Hematopoietic multipotent progenitor cell (in vitro differentiated cells): ENCODE measurements at places on chromosomes 7 and 10.

- no peak for DNase-seq
Observed at GRCh38 chr7:4819560-4820404, 42.0 kb downstream of the PAPOLB start.

DNA sequence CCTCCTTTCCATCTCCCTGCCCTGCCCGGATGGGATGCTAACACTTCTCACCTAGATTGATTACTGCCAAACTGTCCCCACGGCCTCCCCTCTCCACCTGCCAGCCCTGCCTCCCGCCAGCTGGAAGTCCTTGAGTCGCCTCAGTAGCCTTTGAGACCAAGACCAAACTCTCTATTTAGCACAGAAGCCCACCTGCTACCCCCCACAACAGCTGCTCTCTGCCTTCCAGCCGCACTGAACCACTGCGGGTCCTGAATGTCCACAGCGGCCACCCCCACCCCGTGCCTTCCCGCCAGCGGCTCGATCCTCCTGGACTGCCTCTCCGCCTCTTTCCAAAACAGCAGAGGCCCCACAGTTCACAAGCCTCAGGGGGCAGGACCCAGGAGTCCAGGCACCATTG lies 39.0 kb downstream of the FKBP6 start:
- no peak for DNase-seq

GRCh38 chr7:95395755-95396135 lies 430 bp downstream of the PON3 start:
- DNase-seq, result no peak

DNA sequence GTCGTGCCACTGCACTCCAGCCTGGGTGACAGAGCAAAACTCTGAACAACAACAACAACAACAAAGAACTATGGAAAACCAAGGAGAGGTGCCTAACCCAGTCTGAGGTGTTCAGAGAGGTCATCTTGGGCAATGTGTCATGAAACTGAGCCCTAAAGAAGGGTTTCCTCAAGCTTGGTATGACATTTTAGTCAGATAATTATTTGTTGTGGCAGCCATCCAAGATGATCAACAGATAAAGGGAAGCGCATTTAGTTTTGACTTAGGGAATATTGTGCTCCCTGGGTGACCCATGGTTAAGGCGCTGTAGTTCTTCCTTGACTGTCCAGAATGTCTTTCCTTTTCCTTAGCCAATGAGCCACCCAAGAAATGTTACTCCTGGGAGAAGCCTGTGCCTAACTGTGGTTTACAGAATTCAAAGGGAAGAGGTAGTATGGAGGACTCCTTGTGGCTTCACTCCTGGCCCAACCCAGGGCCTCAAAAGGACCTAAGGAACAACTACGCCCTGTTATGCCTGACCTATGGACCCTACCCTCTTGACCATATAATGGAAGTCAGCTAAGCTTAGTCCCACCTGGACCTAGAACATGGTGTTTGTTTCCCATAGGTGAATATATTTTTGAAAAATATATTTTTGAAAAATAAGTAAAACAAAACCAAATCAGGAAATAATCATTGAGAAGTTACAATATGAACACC lies 42.4 kb downstream of the TPST1 start:
- no peak for DNase-seq

- no peak for DNase-seq
Observed at GRCh38 chr7:57198801-57199200, 66.6 kb upstream of the ZNF479 start.

DNA sequence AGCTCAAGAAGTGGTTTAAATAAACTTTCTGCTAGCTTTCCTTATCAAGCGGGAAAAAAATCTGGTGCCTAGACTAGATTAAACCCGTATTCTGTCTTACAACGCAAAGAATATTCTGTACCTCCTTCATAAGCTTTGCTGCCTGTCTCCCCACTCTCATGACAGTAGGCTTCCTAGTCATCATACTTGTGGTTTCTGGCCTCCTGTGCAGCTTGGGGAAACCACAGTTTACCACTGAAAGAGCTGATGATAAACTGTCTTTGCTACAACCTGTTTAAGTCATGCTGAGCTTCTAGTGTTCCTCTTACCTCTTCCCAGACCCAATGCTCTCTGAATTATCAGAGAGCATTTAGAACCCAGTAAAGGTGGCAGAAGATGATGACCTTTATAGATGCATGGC lies 55.0 kb downstream of the PODXL start:
- DNase-seq, result peak; percentile 17

DNA sequence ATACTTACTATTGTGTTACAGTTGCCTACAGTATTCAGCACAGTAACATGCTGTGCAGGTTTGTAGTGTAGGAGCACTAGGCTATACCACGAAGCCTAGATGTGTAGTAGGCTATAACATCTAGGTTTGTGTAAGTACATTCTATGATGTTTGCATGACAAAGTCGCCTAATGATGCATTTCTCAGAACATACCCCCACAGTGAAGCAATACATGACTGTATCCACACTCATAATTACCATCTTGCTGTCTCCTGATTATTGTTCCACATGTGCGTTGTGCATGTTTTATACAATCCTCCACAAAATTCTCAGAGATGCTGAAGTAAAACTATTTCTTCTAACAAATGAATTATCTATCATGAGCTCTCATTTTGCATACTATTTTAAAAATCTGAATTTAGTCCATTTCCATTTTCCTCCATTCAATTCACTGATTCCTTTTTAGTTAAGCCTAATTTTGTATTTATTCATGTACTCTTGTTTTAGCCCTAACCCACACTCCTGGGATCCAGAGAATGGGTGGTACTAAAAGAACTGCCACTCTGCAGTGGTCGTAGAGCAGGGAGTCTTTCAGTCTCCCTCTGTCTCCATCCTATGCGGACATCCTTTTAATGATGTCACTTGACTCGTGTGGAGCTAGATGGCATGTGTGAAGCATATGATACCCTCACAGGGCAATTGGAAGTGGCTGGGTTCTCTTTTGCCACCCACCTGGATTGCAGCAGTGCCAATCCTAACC lies 67.6 kb upstream of the CAV2 start:
- DNase-seq, result no peak

- DNase-seq, result no peak
Observed at GRCh38 chr10:85147346-85148250, 819.2 kb downstream of the CCSER2 start.

DNA sequence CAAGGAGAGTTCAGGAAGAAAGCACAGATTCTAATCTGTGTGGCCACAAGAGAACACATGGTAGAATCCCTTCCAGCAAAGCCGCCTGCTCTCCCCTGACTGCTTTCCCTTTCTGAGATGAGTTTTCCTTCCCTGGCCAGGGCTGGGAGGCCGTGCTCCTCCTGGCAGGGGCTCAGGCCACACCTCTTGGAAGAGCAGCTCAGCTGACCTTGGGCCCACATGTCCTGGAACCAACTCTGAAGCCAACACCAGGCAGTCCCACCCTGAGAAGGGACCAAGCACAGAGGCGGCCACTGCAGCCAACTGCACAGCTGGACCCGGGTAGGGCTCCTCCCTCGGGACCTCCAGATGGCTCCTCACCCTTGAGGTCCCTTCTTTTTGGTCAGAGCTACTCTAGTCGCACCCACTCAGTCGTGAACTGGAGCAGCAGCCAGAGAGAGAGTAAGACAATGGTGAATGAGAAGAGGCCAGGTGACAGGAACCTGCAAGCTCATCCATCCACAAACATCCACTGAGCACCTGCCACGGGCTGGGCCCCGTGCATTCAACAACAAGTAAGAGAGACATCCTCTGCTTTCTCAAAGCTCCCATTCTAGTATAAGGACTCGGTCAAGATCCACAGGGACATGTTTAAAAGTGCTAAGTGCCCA lies 40.3 kb downstream of the FAM53B start:
- no peak for DNase-seq

DNA sequence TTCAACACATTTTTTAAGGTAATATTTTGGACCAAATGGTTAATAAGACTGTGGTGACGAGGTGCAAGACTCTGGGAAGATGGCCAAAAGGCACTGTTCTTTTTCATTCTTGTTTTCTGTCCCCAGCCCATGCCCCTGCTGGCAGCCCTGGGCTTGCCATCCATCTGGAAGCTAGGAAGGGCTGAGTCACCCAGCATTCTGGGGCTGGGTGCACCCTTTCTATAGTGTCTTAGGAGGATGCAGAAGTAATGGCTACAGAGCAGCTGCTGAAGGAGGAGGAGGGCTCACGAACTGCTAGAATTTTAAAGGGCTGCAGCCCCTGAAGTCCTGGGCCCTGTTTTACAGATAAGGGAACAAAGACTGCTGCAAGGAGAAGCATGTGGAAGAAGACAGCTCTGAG lies 42.8 kb upstream of the ZNF32 start:
- DNase-seq, result peak; percentile 62
